ENCODE measurements at places on chromosomes 3 and 15. TPM values are rescaled to one million over a fixed set of nuclear protein-coding genes. Genes with fewer than 3 reads are reported as not detected.

The SH2D7 gene
- not detected for total RNA-seq

The CLN6 gene
- total RNA-seq = 11.1 TPM

The GPR160 gene
- total RNA-seq = 0.54 TPM

The TGM5 gene
- not detected for total RNA-seq

The GPX1 gene
- total RNA-seq = 330 TPM

The NOX5 gene
- total RNA-seq = under 0.01 TPM

The AGBL1 gene
- total RNA-seq = not detected

The CLDN16 gene
- under 0.01 TPM for total RNA-seq

The DHFR2 gene
- total RNA-seq = 3.7 TPM

The RTP2 gene
- total RNA-seq = not detected

The CDHR4 gene
- total RNA-seq = not detected

Data from endothelial cell of coronary artery (primary cell).